ENCODE measurements at places on chromosomes 2 and 18. TPM values are rescaled to one million over a fixed set of nuclear protein-coding genes. Genes with fewer than 3 reads are reported as not detected.

GRCh38 chr18:67379981-67380380 lies 136.5 kb downstream of the DSEL start:
- no peak overlapping the region for H3K27ac ChIP-seq
- peaks cover 5% of the 10 kb centered on the region for H3K36me3 ChIP-seq
- no peaks in the 10 kb centered on the region for H3K27me3 ChIP-seq
- H3K4me1 ChIP-seq: no peaks in the 10 kb centered on the region

DNA sequence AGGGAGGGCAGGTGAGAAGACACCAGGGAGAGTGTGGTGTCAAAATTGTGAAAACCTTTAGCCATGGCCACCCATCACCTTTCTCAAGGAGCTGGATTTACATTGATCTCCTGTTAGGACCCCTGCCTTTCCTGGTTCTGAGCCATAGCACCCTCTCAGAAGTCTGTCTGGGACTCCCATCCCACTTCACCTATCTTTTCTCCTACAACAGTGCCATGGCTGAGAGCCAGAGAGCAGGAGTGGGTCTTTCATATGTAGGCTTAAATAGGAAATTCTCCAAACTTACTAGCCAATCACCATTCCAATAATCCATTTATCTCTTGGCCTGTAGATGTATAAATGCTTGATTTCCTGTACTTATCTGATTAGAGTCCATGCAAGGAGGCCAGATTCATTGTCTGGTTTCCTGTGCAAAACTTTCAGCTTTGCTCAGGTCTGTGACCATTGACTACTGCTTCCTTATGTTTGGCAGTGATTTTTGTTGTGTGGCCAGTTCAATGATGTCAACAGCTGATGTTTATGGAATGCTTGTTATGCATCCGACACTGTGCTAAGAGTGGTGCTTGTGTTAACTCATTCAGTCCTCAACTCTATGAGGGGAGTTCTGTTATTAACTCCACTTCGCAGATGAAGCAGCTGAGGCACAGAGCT lies 57.6 kb upstream of the IGFBP5 start:
- H3K27ac ChIP-seq: no peak overlapping the region
- no peaks in the 10 kb centered on the region for H3K27me3 ChIP-seq
- peaks cover 12% of the 10 kb centered on the region for H3K36me3 ChIP-seq
- H3K4me3 ChIP-seq: no peak overlapping the region

- no peak overlapping the region for H3K4me3 ChIP-seq
- no peak overlapping the region for H3K27ac ChIP-seq
- H3K36me3 ChIP-seq: no peaks in the 10 kb centered on the region
- H3K4me1 ChIP-seq: peaks cover 31% of the 10 kb centered on the region
- no peaks in the 10 kb centered on the region for H3K27me3 ChIP-seq
Measured at GRCh38 chr2:240298803-240299709, 136.4 kb upstream of the GPC1 start.

DNA sequence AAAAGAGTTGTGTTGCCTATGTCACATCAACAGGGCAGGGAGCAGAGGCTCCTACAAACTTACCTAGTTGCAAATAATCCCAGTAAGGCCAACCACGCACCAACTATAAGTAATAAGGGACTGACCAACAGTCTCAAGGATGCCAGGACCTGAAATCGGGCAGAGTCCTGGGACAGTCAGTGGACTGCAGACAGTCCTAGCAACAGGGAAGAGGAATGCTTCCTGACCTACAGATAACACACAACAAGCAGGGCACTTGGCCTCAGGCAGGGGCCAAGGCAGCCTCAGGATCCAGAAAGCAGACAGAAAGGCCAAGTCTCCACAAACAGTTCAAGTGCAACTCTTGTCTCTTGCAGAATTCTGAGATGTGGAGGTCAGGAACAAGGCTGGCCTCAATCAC lies 56.2 kb downstream of the GALNT14 start:
- no peak overlapping the region for H3K4me3 ChIP-seq
- H3K36me3 ChIP-seq: no peaks in the 10 kb centered on the region
- peaks cover 18% of the 10 kb centered on the region for H3K27me3 ChIP-seq
- H3K27ac ChIP-seq: peak overlapping the region; percentile 11
- no peak for DNase-seq

DNA sequence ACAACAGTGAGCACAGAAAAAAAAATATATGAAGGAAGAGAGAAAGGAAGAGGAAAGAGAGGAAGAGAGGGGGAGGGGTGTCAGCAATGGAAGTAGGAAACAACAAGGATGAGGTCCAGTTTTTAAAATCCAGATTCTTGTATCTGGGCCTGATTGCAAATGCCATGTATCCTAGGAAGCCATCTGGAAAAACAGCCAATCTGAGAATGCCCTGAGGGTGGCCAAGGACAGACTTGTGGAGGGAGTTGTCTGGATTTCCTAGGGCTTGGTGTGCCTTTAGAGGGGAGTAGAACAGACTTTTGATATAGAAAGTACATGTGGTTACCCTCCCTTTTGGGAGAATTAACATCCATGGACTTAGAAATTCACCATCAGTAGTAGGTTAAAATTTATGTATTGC lies 47.1 kb downstream of the PRKCE start:
- no peaks in the 10 kb centered on the region for H3K36me3 ChIP-seq
- peaks cover 29% of the 10 kb centered on the region for H3K4me1 ChIP-seq
- no peaks in the 10 kb centered on the region for H3K27me3 ChIP-seq
- no peak for DNase-seq

GRCh38 chr2:102063487-102063911 lies 71.7 kb downstream of the IL1R2 start:
- no peak overlapping the region for H3K27ac ChIP-seq
- no peaks in the 10 kb centered on the region for H3K36me3 ChIP-seq
- peaks cover 37% of the 10 kb centered on the region for H3K27me3 ChIP-seq
- H3K4me3 ChIP-seq: no peak overlapping the region
- no peak for DNase-seq

GRCh38 chr2:29700560-29700959 lies 220.8 kb downstream of the ALK start:
- H3K4me1 ChIP-seq: peaks cover 6% of the 10 kb centered on the region
- no peak overlapping the region for H3K27ac ChIP-seq
- DNase-seq: no peak
- H3K27me3 ChIP-seq: no peaks in the 10 kb centered on the region
- peaks cover 2% of the 10 kb centered on the region for H3K36me3 ChIP-seq

DNA sequence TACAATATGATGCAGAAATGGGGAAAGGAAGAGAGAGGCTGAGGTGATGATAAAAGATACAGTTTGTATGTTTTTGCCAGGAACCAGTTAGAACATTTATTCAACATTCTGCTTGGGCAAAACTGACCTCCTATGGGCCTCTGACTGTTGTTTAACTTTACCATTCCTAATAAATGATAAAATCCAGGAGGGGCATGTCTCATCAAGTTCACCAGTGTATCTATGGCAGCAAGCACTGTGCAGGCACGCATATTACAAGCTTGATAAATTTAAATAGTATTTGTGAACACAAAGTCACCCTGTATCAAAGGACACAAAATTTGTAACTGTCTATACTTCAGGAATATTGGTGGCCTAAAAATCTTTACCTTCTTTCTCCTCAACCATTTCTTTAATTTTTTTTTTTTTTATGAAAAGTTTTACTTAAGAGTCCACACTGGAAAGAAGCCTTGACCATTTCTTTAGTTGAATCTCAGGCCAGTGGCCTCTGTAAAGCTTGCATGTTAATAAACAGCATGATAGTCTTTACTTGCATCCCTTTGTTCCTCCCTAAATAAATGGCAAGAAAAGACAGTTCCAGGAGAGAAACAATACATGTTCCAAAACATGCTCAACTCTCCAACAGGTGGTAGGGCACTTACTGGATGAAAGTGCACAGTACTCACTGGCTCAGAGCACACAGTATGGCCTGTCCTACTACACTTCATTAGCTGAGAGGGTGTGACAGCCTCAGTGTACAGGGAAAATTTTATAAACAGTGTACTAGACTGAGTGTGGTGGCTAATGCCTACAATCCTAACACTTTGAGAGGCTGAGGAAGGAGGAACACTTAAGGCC lies 52.3 kb downstream of the SOS1 start:
- no peaks in the 10 kb centered on the region for H3K36me3 ChIP-seq
- no peak overlapping the region for H3K4me3 ChIP-seq
- peaks cover 19% of the 10 kb centered on the region for H3K4me1 ChIP-seq
- H3K27me3 ChIP-seq: no peaks in the 10 kb centered on the region
- H3K27ac ChIP-seq: no peak overlapping the region
- DNase-seq: no peak

- DNase-seq: no peak
- H3K27me3 ChIP-seq: no peaks in the 10 kb centered on the region
- H3K36me3 ChIP-seq: no peaks in the 10 kb centered on the region
- no peak overlapping the region for H3K4me3 ChIP-seq
- H3K4me1 ChIP-seq: no peaks in the 10 kb centered on the region
Measured at GRCh38 chr2:81858998-81859397, 1554.4 kb upstream of the LRRTM1 start.

- H3K4me1 ChIP-seq: no peaks in the 10 kb centered on the region
- H3K4me3 ChIP-seq: no peak overlapping the region
- no peak overlapping the region for H3K27ac ChIP-seq
- no peaks in the 10 kb centered on the region for H3K36me3 ChIP-seq
Measured at GRCh38 chr2:136538489-136538888, 226.9 kb upstream of the THSD7B start.

GRCh38 chr18:3541549-3542386 lies 91.8 kb downstream of the TGIF1 start:
- no peaks in the 10 kb centered on the region for H3K27me3 ChIP-seq
- H3K4me3 ChIP-seq: no peak overlapping the region
- peaks cover 32% of the 10 kb centered on the region for H3K4me1 ChIP-seq
- no peak for DNase-seq
- no peaks in the 10 kb centered on the region for H3K36me3 ChIP-seq
- no peak overlapping the region for H3K27ac ChIP-seq

GRCh38 chr2:232874677-232875223 lies 4.7 kb downstream of the SNORC start:
- H3K4me1 ChIP-seq: peaks cover 22% of the 10 kb centered on the region
- no peak for DNase-seq
- H3K27ac ChIP-seq: no peak overlapping the region
- H3K4me3 ChIP-seq: peak overlapping the region; percentile 66
- H3K27me3 ChIP-seq: peaks cover 40% of the 10 kb centered on the region

- H3K4me1 ChIP-seq: peaks cover 4% of the 10 kb centered on the region
- DNase-seq: no peak
- peaks cover 11% of the 10 kb centered on the region for H3K36me3 ChIP-seq
- no peaks in the 10 kb centered on the region for H3K27me3 ChIP-seq
- H3K4me3 ChIP-seq: no peak overlapping the region
Measured at GRCh38 chr2:237301595-237301994, 112.4 kb downstream of the COL6A3 start.

DNA sequence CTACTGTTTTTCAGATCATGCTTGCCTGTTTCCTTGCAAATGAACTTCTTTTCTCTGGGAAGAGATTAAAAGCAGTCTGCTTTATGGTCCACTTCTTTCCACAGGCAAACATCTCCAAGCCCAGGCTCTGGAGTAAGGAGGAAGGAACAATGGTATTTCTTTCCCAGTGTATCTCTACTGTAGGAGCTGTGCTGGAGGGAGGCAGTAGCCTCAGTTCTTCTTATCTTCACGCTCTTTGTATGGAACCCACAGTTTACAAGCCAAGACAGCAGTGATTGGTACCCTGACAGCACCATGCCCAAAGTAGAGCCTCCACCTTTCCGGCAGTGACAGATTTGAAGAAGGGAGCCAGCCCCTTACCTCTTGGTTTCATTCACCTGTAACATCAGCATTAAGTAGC lies 35.2 kb downstream of the SPOPL start:
- H3K4me3 ChIP-seq: no peak overlapping the region
- peaks cover 33% of the 10 kb centered on the region for H3K36me3 ChIP-seq
- H3K27ac ChIP-seq: no peak overlapping the region
- no peak for DNase-seq

DNA sequence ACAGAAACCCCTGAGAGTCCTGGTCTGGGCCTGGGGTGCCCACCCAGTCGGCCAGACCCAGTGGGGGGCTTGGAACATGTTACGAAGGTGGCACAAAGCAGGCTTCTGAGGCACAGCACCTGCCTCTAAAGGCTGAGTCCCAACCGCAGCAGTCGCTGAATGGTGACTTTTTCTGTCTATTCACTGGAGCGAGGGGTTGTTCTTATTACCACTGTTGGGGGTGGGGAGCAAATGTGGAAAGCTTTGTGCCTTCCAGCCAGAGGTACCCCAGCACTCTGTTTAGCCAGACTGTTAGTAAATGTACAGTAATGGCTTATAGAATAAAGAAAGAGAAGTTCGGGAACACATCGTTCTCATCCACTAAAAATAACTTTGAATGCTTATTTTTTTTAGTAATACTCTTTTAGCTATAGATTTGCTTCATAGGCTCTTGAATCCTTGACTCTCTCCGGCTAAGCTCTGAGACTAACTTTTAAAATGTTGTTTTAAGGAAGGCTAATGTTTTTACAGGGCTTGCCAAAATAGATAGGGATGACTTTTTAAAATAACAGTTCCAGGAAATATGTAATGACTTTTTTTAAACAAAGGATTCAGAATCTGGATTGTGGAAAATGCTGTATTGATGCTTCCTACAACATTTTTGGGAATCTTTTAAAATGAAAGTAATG lies 23.4 kb upstream of the PTPN2 start:
- no peaks in the 10 kb centered on the region for H3K36me3 ChIP-seq
- H3K27ac ChIP-seq: peak overlapping the region; percentile 71
- no peak for DNase-seq

The ALPG gene
- not detected for total RNA-seq

The OR6B2 gene
- not detected for total RNA-seq

The SNRNP27 gene
- total RNA-seq: 67.8 TPM
